ENCODE measurements at places on chromosomes 11 and 22.
A peak's percentile ranks its signal among the peaks of the same experiment; 100 is the strongest.

DNA sequence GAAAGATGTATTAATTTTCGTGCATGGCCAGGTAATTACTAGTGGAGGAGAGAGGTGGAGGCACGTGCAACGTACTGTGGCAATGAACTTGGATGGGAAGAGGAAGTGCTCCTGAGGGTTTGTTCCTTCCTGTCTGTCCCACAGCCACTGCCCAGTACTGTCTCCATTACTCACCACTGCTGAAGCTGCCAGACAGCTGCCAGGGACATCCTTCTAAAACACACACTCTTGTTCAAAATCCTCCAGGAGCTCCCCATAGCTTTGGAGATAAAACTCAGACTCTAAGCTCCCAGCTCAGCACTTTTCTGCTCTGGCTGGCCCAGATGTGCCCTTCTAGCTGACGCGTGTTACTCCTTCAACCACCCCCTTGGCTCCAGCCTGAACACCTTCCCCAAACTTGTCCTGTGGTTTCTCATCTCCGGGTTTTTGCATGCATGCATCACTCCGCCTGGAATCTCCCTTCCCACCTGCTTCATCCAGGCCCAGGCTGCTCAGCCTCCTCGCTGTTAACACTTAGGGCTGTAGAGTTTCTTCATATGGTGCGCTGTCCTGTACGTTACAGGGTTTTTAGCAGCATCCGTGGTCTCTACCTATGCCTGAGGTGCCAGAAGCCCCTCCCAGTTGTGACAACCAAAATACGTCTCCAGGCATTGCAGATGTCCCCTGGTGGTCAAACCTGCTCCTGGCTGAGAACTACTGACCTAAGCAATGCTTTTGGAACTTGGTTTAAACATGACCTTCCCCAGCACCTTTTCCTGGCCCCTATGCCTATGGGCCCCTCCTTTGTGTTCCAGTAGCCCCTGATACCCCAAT lies 69.5 kb downstream of the C11orf91 start:
- DNase-seq = no peak

GRCh38 chr11:17861036-17861755 lies 126.6 kb downstream of the KCNC1 start:
- no peak for DNase-seq

DNA sequence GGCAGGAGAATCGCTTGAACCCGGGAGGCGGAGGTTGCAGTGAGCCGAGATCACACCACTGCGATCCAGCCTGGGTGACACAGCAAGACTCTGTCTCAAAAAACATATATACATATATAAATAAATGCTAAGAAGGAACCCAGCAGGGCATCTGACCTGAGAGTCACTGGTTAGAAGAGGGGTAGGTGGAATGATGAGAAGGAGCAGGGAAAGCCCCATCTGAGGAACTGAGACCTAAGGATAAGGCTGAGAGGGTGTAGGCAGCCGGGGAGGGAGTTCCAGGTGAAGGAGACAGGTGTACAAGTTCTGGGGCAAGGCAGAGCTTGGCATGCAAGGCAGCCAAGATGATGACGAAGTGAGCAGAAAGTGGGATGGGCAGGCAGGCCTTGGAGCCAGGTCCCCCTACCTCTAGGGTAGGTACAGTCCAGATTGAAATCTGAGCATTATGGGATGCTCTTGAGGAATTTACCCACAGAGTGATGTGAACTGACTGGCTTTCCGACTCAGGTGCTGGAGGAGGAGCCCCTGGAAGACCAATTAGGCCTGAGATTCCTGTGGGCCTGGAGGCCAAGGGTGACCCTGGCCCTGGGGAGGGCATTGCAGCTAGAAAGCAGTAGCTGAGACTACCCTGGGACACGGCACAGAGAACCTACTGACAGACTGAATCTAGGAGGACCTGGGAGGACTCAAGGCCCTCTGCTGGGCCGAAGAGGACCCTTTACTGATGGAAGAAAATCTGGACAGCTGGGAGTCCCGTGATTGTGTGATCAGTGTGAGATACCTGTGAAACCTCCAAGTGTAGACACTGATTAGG lies 22.8 kb downstream of the KLHL22 start:
- DNase-seq = no peak

GRCh38 chr11:126157326-126158030 lies 54.0 kb downstream of the RPUSD4 start:
- DNase-seq = no peak

DNA sequence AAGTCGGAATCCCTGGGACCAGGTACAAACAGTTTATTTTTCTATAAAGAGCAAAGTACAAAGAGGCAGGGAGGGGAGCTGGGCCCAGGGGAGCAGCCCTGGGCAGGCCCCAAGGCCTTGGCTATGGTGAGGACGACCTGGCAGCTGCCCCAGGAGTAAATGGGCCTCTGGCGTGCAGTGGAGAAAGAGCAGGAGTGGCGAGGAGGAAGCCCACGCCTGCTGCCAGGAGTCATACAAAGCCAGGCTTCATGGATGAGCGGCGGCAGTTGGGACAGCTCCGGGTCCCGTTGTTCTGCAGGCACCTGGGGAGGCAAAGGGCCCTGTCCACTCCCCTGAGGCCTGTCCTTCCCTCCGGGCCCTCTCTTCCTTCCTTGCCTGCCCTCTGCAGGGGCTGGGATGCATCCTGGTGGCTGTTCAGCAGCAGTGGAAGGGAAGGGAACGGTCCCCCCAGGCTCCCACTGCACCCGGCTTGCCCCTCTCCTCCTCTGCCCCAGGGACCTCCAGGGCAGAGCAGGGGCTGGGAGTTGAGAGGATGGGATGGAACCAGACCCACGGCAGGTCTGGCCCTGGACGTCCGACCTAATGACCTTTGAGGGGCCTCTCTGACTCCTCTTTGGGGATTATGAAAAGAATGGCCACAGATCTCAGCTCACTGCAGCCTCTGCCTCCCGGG lies 11.1 kb downstream of the RAPSN start:
- no peak for DNase-seq

DNA sequence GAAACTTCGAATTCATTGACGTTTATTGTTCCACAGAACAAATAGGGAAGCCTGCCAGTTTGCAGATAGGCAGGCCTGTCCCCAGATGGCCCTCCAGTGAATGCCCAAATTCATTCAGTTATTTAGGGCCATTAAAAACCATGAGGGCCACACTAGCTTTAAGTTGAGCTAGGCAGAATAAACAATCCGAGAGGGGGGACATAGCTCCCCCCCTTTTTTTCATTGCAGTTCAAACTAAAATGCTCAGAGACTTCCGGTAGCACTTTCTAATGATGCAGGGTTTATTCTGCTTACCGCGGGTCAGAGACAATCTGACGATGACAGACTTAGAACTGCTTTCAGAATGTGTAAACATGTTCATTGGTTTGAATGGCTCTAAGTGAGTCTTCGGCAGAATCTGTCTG lies 72.0 kb downstream of the ZBTB16 start:
- DNase-seq = no peak

- peak; percentile 84 for DNase-seq
These were observed at the start of gene TIMP3 for GRCh38 chr22:32801537-32802236. Gene TIMP3 (plus strand): TSS chr22:32801705. CDS start chr22:32802002, 297 bp downstream.

DNA sequence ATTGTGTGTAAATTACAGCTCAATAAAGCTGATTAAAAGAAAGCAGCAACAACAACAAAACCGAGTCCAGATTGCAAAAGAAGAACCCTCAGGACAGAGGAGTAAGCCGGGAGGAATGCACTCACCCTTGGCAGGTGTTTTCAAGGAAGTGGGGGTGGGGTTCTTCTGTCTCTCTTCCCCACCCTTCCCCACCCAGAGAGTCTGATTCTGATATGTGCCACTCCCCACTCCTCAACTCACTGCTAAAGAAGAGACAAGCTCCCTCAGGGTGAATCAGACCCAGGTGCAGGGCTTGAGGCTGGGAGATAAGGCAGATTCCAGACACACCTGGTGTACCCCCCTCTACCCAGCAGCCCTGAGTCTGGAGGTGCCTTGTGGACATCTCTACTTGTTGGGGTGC lies 38.4 kb upstream of the PHF21A start:
- no peak for DNase-seq

DNA sequence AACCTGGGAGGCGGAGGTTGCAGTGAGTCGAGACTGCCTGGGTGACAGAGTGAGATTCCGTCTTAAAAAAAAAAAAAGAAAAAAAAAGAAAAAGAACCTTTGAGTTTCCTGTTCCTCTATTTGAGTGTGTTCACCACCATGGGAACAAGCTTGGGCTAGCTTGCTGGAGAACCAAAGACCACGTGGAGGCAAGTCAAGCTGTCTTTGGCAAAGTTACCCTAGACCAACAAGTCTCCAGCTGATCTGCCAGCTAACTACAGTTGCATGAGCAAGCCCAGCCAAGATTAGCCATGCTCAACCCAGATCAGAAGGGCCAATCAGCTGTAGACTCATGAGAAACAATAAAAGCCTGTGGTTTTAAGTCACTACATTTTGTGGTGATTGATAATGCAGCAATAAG lies 29.7 kb downstream of the SLN start:
- no peak for DNase-seq

DNA sequence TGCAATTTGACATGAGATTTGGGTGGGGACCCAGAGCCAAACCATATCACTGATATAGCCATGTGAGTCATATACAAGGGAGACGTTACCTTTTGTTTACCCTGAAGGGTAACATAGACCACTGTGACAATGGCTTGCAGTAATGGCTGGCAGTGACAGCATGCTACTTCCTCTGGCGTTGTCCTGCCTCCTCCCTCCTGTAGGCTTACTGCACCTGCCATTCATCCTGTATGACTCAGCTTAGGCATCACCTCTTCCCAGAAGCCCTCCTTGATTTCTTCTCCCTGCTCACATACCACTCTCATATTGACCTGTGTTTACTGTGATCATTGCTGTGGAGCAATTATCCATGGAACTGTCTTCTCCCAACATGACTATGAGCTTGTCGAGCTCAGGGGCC lies 12.0 kb upstream of the PVALB start:
- DNase-seq = no peak

GRCh38 chr22:17266251-17266971 lies 47.2 kb upstream of the ADA2 start:
- DNase-seq = peak; percentile 36

- no peak for DNase-seq
These were observed 33.0 kb downstream of the TPST2 start for GRCh38 chr22:26556904-26557303.

Measured in HEK293T (cell line).